ENCODE measurements at places on chromosomes 4 and X.

GRCh38 chrX:20265726-20266681, 705 bp downstream of the RPS6KA3 start:
- DNase-seq: peak; percentile 27

DNA sequence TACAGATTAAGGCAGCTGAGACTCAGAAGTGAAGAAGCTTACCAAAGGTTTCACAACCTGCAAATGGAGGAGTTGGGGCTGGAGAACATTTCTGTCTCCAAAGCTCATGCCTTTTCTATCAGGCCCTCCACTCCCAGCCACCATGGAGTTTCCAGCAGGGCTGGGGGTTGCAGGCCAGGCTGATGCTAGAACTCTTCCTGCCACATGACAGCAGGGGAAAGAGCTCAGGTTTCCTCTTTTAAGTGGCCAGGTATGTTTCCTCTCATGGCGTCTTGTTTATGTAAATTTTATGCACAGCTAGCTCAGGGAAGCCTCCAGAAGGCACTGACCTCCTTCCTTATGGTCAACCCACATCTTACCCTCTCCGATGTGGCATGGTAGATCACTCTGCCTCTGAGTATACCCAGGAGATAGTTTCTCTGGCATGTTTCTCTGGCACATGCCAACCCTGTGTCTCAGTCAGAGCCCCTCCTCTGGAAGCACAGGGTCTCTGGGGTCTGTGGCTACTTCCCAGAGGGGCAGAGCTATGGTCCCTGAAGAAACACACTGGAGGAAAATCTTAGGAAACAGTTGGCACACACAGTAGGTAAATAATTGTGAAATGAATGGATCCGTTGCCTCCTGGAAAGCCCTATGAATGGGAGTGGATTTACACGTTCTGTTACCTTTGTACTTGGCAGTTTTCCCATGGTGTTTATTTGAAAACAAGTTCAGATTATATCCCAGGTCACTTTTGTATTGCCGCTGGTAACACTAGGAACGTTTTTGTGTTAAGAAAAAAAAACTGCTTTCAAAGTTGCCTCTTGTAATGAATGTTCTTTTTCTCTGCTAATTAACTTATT, 28.9 kb downstream of the PDK3 start:
- no peak for DNase-seq

- no peak for DNase-seq
Measured at GRCh38 chrX:9807355-9808182, 21.3 kb downstream of the SHROOM2 start.

DNA sequence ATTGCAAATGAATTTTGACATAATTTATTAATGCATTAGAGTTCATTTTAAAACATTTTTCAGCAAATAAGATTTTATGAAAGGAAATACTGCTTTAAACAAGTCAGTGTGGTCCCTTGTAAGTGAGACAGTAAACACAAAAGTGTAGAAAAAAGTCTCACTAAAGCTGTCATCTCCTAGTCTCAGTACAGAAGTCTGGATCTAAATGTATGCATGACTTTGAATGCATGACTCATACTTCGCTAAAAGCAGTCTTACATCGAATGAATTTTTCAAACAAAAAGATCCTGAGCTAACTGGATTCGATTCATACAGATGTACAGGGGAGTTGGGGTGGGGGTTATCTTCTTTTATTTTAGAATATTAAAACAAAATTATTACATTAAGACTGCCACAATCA, 207.4 kb upstream of the VCX start:
- DNase-seq: no peak

DNA sequence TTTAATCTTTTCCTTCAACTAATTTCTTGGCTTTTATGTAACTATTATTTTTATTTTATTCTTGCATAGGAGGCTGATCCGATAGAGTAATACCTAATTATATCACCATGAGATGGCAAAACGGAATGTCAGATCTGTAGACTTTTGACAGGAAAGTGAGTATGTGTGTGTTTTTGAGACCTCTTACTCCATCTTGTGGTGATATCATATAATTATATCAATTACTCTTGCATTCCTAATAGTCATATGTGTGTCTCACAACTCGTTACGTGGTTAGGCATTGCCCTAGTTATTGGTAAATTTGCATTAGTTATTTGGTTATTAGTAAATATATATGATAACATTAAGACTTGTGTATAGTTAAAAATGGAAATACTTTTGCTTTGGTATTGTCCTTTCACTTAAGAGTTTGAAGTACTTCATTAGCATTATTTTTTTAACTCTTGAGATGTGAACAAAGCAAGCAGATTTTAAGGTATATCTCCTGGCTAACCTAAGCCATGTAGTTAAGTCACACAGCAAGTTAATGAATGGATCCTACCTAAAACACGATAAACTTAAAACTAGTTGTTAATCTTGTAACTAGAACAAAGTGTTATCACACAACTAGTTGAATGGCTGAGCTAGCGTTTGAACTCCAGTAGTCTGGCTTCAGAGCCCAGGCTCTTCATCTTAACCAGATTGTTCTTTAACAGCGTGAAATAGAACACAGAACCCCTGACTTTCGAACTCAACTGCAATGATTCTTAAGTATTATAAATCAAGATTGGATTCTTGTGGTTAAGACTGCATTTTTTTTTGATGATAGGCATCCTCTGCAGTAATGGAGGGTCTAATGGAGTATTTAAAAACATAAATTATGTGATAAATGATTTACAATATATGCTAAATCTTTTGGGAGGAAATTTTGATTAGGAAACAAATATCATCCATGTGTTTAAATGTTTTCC, 67.1 kb downstream of the PGRMC2 start:
- peak; percentile 5 for DNase-seq

Data from Daoy (cell line).